ENCODE measurements at places on chromosomes 7 and 10.

DNA sequence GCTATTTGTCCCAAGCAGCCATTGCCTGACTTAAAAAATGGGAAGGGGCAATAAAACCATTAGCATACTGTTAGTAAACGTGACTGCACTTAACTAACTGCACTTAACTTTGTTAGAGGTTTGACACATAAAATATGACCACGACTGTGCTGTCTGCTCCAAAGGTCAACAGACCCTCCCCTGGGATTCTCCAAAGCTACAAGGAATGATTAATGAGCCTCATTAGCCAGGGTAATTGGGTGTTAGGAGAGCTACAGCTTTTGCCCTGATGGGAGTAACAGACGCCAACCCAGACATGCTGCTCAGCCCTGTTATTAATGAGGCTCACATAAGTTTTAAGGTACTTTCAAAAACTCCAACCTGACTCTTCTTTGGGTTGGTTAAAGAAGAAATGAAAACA, 129.4 kb upstream of the PLPP4 start:
- no peak for DNase-seq

GRCh38 chr10:71643904-71644303, 75.7 kb downstream of the C10orf105 start:
- no peak for DNase-seq

DNA sequence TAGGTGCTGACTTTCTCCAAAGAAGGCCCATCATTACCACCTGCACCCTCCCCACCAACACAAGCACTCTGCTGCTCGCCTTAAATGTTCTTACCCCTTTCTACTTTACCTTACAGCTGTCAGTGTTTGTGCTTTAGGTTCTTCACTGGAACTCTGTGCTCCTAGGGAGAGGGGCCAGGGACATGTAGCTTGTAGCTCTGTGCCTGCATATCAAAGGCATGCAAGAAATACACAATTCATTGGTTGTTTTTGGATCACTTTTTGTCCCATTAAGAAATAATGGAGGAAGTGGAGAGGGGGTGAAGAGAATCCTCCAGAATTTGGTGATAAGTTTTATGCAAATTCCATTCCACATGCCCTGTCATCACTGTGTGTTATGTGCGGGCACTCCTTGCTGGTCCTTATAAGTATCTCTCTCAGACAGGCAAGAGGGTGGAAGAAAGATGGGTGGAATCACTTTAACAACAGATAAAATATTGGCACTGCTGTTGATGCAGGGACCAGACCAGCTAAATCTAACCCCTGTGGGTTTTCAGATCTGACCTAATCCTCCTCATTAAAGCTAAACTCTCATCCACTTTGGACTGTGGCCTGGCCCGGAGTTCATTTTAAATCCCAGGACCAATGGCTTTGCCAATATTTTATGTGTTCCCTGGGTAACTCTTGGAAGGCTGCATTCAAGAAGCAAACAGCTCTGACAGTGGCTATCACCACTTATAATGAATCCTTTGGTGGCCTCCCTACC, 375.8 kb upstream of the NFE2L3 start:
- DNase-seq, result no peak

GRCh38 chr7:53604201-53604600, 568.8 kb downstream of the POM121L12 start:
- no peak for DNase-seq

Data from right lobe of liver (tissue), 6 donors.